CD8-positive, alpha-beta memory T cell (primary cell): ENCODE measurements at places on chromosomes 11 and 22.
A peak's percentile ranks its signal among the peaks of the same experiment; 100 is the strongest.

DNA sequence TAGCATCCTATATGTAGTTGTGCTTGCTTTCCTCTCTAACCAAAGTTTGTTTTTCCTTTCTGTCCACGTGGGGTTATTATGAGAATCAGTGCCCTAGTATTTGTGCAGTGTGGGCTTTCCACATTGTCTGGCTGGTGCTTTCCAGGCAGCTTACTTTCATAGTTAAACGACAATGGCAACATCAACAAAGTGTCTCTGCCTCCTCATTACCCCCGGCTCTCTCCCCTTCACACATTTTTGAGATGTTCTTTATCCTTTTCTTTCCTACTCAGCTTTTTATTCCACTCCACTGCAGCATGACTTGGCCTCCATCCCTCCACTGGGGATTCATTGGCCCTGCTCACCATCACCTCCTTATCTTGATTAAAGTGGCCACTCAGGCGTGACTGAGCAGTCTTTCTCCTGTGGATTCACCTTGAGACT lies 19.1 kb downstream of the SPECC1L start:
- DNase-seq: no peak

- no peak for DNase-seq
Observed at GRCh38 chr11:73402834-73403185, 26.6 kb downstream of the RELT start.

GRCh38 chr11:27423125-27423524 lies 49.5 kb downstream of the LGR4 start:
- DNase-seq: no peak

GRCh38 chr11:126355926-126356897 lies 726 bp downstream of the ST3GAL4 start:
- DNase-seq: peak; percentile 51

- peak; percentile 93 for DNase-seq
Observed at GRCh38 chr11:14578541-14578956, 58.4 kb upstream of the PSMA1 start.

- DNase-seq: no peak
Observed at GRCh38 chr11:102485095-102485722, 32.6 kb upstream of the TMEM123 start.

DNA sequence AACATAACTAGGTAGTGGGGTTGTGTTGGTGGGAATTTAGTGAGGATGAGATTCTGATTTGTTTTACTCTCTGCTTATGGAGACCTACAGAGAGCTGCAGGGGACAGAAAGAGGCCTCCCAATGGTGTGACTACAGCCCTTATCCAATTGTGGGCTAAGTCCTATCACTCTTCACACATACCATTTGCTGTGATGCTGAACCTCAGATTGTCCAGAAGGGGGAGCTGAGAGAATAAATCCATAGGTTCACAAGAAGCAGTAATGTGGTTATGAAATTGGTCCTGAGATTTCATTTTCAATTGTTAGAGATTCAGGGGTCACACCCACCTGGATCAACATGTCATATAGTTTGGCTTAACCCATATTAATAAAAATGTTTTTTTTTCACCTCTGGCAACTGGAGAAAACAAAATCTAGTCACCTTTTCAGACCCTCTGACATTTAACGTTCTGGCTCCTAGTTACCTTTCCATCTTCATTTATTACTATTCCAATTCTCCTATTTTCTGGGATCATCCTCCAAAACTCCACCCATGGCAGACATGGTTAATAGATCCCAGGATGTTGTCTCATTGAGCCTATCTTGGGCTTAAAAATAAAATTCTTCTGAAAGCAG lies 53.3 kb upstream of the PTPN5 start:
- DNase-seq: no peak

DNA sequence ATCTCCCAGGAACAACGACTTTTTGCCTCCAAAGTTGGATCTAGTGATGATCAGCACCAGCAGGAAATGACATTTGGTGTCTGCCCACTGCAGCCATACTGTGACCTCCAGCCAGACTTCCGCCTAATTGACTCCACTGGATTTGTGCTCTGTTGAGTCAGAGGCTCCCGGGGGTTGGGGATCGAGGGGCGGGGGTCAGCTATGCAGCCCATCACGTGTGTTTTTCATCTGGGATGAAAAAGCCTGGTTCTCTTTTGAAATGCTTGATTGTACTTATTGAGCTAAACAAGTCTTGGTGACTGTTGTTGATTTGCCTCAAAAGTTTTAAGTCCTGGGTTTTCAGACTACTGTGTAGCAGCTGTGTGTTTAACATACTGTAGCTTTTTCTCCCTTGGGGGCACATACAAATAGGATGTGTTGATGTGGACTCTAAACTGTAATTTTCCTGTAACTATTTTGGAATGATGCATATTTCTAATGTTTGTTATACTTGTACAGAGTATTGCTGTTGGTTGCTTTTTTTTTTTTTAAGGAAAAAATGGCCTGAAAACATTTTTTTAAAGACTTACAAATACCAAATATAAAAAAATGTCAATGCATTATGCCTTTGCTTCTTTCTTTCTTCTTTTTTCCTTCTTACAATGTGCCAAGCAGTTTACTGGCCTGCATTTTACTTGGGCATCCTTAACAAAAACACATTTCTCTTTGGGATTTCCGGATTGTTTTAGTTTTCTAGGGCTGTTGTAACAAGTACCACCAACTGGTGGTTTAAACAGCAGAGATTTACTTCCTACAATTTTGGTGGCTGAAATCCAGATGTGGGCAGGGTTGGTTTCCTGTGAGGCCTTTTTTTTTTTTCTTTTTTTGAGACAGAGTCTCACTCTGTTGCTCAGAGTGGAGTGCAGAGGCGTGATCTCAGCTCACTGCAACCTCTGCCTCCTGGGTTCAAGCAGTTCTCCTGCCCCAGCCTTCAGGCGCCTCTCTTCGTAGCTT lies 46.1 kb upstream of the OR4B1 start:
- DNase-seq: no peak

DNA sequence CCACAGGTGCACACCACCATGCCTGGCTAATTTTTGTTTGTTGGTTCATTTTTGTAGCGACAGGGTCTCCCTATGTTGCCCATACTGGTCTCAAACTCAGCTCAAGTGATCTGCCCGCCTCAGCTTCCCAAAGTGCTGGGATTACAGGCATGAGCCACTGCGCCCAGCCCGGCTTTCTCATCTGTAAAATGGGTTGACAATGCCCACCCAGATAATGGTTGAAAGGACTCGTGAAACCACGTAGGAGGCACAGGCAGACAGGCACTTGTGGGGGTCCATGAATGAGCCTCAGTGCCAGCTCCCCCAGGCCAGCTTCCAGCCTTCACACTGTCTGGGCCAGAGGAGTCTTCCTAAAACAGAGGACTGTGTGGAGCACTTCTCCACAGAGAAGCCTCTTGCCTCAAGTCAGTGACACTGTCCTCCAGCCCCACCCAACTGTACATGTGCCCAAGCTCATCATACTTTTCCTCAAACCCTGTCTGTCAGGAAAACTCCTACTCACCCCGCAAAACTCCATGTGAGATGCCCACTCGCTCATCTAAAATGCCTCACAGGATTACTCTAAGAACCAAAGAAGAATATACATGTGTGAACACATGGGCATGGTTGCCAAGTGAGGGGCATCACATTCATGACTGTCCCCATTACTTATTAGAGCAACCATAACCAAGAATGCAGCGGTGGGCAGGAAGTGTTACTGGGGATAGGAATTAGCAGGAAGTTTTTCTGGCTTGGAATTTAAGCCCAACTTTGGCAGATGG lies 32.1 kb upstream of the WNT7B start:
- no peak for DNase-seq

GRCh38 chr11:60842668-60843600 lies 1.0 kb downstream of the CCDC86 start:
- no peak for DNase-seq

- DNase-seq: no peak
Observed at GRCh38 chr11:12460466-12460865, 83.1 kb downstream of the PARVA start.

DNA sequence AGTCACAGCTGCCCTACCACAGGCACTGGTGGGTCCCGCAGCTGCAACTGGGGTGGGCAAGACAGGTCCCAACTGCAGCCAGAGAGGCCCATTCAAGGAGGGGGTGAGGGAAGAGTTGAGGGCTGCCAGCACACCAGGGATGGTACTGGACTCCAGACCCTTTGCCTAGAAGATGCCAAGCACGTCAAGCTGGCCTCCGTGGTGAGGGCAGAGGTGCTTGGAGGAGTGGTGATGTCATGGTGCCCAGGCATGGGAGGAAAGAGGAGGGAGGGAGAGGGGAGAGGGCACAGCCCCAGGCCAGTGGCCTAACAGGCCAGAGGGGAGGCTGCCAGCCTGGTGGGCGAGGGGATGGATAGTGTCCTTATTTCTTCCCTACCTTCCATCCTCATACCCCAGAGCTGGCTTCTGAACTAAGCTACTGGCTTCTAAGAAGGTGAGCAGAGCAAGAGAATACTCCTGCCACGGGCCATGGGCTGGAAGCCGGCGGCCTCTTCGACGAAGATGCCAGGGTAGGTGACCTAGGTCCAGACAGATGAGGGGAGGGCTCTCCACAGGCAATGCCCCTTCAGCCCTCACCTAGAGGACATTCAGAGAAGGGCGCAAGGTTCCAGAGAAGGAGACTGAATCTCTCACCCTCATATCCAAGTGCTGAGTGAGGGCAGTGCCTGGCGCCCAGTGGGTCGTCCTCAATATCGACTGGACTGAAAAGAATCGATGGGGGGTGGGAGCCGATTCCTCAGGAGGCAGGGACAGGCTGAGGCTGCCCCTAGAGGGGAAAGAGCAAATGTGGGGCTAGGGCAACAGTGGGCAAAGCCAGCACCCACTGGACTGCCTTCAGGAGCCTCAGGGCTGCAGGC lies 1.8 kb downstream of the SYT7 start:
- no peak for DNase-seq

GRCh38 chr11:118156531-118157185 lies 4.0 kb upstream of the SCN4B start:
- DNase-seq: peak; percentile 12

DNA sequence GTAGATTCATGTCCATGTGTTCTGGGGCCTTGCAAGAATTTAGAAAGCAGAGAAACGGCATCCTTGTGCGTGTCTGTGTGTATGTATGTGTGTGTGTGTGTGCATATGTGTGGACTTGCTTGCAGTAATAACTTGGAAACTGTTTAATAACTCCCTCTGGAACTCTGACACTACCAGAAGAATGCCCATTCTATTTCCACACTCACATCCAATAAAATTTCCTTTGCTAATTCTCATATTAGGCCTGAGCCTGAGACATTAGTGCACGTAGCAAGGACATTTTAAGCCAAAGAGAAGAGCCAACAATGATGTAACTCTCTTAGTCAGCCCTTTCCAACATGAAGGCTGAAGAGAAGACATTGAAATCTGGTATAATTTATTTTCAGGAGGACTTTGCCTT lies 3.2 kb downstream of the OR4D6 start:
- no peak for DNase-seq

DNA sequence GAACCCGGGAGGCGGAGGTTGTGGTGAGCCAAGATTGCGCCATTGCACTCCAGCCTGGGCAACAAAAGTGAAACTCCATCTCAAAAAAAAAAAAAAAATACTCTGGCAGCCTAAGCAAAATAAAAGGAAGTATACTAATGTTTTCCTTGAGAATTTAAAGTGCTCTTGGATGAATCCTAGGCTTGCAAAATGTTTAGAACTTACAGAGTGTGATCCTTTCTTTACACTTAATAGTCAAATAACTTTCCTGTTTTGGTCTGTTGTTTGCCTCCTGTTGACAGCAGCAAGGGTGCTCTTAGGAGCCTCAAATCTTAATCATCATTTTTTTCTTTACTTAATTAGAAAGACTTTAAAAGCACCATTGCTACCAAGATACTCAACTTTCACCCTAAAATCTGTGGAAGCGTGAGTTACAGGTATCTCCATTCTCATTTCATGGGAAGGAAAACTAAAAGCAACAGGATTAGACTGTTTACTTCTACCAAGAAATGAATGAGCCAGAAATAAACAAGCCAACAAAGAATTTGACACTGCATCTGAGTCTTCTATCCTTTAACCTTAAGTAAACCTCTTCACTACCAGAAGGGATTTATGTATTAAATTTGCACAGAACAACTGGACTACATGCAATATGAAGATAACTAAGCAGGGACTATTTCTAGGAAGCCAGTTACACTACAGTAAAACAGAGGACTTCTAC lies 38.7 kb upstream of the CRTAM start:
- no peak for DNase-seq

GRCh38 chr11:57387289-57388030 lies 3.0 kb downstream of the PRG2 start:
- no peak for DNase-seq

GRCh38 chr11:64241241-64241490 lies 271 bp downstream of the FKBP2 start:
- DNase-seq: peak; percentile 100

GRCh38 chr11:42012271-42012670 lies 552.8 kb upstream of the LRRC4C start:
- no peak for DNase-seq
